Activated CD4-positive, alpha-beta T cell treated with anti-CD3 and anti-CD28 coated beads, Interleukin-2, amount 10 ng/mL, durations not matched to agents 7 days and 5 days (primary cell): ENCODE measurements at places on chromosomes 4 and X.

DNA sequence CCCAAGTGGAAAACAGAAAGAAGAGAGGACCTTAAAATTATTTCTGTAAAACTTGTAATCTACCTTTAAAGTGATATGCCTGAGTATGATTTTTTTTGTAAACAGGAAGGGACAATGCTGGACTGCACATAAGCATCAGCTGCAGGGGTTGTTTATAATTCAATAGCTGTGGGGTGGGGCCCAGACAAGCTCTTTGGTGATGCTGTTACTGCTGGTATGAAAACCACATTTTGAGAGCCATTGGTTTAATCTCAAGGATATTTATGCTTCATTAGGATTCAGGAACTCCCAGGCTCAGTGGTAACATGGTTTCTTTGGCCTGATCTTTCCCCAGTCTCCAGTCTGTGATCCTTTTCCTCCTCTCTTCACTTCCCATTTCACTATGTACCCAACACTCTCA is 34.3 kb upstream of the GRPR start:
- no peak for DNase-seq

DNA sequence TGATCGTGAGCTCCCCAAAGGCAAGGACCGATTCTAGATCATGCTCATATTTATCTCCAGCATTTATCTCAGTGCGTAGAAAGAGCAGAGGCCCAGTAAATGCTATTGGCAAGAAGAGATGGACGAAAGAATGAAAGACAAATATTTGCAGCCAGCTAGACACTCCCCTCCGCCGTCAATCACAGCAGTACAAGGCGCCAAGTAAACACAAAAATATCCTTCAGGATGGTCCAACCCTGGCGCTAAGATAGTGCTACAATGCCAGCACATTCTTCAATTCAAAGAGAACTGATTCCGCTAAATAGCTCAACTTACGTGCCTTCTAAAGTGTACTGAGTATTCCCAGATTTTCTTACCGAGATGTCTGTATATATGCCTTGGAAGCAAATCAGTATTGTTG is 114.5 kb downstream of the DDX53 start:
- no peak for DNase-seq

DNA sequence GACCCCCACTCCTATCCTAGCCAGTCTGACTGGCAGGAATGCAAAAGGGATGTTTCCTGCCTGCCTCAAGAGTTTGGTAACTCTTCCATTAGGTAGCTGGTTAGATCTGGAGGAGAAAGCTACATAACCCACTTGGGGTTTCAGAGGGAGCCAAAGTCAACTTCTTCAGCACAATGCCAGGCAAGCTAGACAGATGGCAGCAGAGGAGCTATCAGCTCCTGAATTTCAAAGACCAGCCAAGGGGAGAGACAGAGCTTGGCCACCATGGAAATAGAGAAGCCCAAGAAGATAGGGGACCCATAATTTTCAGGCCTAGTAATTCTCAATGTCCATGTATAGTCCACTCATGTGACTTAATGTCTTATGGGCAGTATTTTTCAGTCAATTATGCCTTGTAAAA is 56.4 kb downstream of the PGRMC1 start:
- DNase-seq = no peak

DNA sequence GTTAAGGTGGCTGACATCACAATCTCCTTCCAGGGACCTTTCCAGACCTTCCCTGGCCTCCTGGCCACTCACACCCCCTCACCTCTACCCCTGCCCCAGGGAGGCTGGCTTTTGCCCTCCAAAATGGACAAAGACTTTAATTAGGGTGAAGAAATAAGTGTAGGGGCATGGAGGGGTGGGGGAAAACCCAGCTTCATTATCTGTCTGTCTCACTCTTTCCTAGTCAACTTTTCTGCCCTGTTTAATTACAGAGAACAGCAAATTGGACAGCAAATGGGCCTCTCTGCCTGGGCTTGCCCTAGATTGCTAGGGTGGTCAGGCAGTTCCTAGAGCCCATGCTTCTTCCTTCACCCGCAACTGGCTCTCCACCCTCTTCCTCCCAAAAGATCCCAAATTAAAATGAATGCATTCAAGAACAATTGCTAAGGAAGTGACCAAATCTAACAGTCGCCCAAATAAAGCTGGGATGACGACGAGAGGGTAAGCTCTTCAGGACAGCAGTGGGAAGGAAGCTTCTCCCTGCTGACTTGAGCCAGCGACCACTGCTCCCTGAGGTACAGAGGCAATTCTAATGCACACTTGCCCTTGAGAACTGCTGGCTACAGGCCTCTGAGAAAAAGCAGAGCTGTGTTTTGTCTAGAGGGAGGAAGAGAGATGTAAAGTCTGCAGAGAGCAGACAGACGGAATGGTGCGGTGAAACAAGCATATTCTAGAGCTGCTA is 12.4 kb downstream of the RAI2 start:
- no peak for DNase-seq

DNA sequence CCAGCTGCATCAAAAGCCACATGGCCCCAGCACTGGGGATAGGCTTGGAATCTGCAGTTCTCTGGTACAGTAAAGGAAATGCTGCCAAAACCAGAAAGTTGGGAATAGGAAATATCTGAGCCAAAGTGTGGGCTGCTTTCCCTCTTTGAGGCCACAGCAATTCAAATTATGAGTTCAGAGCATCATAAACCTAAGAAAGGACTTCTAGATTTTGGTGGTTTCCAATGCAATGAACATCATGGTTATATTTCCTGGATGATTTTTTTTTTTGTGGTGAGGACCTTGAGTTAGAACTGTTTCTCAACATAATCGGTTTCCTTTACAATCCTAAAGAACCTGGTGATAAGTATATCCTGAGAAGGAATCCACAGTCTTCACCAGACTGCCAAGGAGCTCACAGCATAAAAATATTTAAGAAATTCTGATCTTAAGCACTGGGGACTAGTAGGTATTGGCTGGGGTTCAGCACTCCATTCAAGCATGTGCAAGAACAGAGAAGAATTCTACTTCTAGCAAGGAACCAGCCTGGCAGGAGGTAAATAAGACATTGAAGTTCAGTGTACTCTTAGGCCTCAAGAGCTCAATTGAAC is 29.8 kb upstream of the ARHGAP24 start:
- no peak for DNase-seq
